ENCODE measurements at places on chromosomes 1 and 21. TPM values are rescaled to one million over a fixed set of nuclear protein-coding genes. Genes with fewer than 3 reads are reported as not detected.
A peak's percentile ranks its signal among the peaks of the same experiment; 100 is the strongest.

The RBP7 gene
- total RNA-seq = 0.34 TPM

DNA sequence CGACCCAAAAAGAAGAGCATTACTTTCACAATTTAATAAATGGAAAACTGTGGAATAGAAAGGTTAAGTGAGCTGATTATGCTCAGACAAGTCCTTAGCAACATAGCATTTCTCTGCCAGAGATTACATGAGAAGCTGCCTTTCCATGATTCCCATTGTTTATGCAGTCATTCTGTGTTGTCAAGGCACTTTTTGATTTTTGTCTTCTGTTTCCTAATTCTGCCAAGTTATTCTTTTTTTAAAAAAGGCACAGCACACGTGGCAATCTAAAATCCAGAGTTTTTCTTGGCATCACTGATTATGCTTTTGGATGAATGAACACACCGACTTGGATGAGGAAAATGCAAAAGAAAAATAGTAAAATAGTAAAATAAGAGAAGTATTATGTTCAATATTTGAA lies 185.0 kb downstream of the RGS7 start:
- DNase-seq = peak; percentile 8

DNA sequence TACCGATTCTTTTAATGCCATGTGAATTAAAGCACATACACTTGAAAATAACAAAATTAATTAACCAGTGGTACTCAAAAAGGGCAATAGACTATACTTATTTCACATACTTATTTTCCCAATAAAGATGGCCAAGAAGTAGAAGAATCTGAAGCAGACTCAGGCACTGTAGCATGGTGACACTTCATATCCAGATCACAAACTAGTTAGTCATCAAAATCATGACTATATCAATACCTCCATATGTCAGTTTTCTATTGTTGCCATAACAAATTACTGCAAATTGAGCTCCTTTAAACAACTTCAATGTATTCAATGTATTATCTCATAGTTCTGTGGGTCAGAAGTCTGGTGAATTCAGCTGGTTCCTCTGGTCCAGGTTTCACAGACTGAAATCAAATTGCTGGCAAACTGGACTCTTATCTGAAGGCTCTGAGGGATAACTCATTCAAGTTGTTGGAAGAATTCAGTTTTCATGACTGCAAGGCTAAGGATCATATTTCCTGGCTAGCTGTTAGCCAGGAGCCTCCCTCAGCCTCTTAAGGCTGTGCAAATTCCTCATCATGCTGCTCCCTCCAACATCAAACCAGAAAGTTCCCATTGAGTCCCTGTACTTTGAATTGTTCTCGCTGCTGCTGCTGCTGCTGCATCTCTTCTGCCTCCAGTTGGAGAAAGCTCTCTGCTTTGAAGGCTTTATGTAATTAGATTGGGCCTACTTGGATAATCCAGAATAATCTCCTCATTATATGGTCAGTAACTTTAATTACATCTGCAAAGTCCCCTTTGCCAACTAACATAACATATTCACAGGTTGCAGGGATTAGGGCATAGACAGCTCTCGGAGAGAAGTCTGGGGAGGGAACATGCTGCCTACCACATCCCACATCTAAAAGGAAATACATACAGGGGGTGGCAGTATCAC lies 91.5 kb downstream of the MRPL39 start:
- DNase-seq = no peak

GRCh38 chr1:46131093-46131492 lies 1.3 kb downstream of the PIK3R3 start:
- DNase-seq = peak; percentile 30

- DNase-seq = peak; percentile 42
These were observed 31.6 kb downstream of the CLIC4 start for GRCh38 chr1:24776821-24777220.

DNA sequence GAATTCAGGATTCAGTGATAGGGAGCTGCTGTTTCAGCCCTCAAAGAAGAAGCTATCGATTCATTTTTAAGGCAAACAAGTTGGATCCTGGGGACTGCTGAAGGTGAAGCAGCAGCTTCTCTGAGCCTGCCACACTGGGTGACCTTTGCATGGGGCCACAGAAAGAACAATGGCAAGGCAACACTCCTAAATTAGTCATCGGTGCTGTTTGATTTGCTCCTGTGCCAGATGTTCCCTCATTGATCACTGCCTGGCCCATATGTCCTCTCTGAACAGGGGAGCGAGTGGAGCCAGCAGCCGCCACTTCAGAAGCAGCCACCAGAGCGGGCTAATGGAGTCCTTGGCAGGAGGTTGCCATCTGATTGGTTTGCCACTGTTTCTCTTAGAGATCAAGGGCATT lies 391.5 kb downstream of the NTNG1 start:
- no peak for DNase-seq

GRCh38 chr1:89100412-89100811 lies 25.5 kb downstream of the GBP2 start:
- DNase-seq = no peak

GRCh38 chr1:207941665-207942064 lies 30.7 kb upstream of the CD34 start:
- peak; percentile 99 for DNase-seq

- no peak for DNase-seq
These were observed 90.0 kb downstream of the GLUL start for GRCh38 chr1:182301467-182302198.

The SLFNL1 gene
- 0.51 TPM for total RNA-seq

DNA sequence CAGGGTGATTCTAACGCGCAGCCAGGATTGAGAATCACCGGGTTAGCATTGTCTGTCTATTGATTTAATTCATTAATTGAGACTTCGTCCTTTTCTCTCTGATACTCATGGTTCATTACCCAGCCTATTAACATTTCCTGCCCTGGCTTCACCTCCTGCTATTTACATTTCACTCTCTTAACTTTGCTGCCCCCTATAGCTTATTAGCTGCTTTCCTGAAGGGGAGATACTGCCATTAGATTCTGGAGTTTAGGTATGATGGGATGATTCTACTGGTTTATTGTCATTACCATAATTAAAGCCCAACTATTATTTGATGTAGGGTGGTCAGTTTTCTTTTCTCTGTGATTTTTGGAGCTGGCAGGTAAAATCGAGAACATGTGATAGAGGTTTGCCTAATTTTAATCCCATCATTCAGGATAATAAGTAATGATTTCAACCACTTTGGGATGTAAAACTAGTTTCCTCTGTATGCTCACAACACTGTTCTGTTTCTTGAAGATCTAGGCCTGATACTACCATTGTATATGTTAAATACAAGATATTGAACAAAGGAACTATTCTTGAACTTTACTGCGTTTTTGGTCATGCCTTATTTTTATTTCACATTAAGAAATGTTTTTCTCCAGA lies 6.4 kb downstream of the PPP2R5A start:
- DNase-seq = peak; percentile 76

DNA sequence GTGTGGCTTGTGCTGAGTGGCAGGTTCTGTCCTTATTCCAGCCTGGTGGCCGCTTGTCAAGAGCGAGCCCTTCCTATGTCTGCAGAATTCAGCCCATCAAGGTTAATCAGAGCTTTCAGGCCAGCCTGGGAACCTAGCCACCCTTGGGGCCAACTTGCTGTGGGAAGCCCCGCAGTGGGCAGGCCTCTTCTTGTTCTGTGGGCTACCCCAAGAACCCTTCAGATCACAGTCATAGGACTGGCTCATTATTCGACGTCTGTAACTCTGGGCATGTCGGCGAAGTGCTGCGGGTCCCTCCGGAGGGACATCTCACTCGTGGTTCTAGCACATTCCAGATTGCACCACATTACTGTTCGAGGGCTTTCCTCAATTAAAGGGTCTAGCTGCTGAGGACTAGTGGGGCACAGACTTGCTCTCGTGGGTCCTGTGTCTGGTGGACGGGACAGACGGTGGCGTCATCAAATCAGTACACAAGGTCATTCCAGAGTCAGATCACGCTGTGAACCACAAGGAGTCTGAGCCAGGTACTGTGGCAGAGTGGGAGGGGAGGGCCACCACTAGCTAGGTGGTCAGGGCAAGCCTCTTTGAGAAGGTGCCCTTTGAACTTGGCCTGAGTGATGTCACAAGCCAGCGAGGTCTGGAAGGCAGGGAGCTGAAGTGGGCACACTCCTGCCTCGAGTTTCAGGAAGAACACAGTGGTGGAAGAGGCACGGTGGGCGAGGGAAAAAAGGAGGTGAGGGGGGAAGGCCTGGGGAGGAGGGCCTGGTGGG lies 20.3 kb upstream of the TNFRSF1B start:
- DNase-seq = no peak

- no peak for DNase-seq
These were observed 17.6 kb downstream of the PBX1 start for GRCh38 chr1:164576291-164577271.

The PCP4L1 gene
- not detected for total RNA-seq

- peak; percentile 63 for DNase-seq
These were observed 32.7 kb upstream of the ETV3 start for GRCh38 chr1:157170677-157171515.

The OLFML3 gene
- 21.5 TPM for total RNA-seq

The SYCP1 gene
- total RNA-seq = not detected

- DNase-seq = no peak
These were observed 86.4 kb upstream of the IGSF21 start for GRCh38 chr1:18021242-18021641.

DNA sequence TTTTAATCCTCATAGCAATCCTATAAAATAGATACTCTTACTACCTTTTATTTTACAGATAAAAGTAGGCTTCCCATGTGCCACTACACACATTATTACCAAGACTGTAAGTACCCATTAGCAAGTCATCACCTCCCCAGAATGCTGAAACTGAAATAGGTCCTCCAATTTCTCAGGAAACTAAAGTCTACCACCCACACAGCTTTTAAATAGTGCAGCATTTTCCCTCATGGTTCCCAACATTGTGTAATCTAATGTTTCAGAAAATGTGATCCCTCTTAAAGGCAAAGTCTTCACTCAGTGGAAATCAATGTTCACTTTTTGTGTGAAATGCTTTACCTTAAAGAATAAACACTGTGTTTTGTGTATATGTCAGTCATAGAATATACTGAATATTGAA lies 356.5 kb downstream of the GPATCH2 start:
- no peak for DNase-seq

The HTR6 gene
- total RNA-seq = not detected

The GPR37L1 gene
- under 0.01 TPM for total RNA-seq

- DNase-seq = no peak
These were observed 51.4 kb downstream of the NGF start for GRCh38 chr1:115286431-115287205.

All from dermis blood vessel endothelial cell (primary cell).